ENCODE measurements at places on chromosomes 1 and 21.

- peak; percentile 4 for DNase-seq
Measured at GRCh38 chr1:34547046-34547674, 207.7 kb upstream of the GJB5 start.

GRCh38 chr1:37926038-37926924, 20.6 kb downstream of the INPP5B start:
- DNase-seq: peak; percentile 39

DNA sequence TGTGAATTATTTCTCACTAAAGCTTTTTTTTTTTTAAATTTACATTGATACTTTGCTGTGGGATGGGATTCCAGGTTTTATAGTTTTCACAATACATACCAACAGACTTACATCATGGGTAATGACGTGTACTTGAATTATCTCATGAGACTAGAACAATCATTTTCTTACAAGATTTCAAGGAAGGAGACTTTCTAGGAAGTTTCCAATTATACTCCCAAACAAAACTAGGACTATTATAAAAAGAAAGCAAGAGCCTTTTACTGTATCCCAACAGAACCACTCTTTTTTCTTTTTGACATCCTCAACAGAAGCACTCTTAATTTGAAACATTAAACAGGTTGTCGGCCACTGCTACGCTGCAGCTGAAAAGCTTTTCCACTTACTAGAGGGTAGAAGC, 48.7 kb downstream of the TESK2 start:
- no peak for DNase-seq

DNA sequence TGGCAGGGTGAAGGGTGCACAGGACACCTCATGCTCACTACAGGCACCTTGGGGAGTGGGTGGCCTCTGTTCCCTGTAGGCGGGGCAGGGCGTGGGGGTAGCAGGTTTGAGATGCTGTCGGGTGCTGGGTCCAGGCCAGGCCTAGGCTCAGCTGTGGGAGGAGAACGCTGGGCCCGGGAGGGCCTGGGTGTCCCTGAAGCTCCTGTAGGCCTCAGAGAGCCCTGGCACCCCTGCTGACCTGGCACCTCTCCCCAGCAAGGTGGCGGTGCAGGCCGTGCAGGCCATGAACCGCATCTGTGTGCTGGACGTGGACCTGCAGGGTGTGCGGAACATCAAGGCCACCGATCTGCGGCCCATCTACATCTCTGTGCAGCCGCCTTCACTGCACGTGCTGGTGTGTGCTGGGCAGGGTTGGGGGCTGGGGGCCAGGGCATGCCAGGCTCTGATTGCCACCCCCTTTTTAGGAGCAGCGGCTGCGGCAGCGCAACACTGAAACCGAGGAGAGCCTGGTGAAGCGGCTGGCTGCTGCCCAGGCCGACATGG, 2.5 kb upstream of the GJC2 start:
- DNase-seq: no peak

- no peak for DNase-seq
Measured at GRCh38 chr21:40976198-40977109, 129.5 kb upstream of the DSCAM start.

- no peak for DNase-seq
Measured at GRCh38 chr1:206700445-206701036, 15.8 kb downstream of the MAPKAPK2 start.

- no peak for DNase-seq
Measured at GRCh38 chr1:9352377-9353134, 59.9 kb downstream of the SPSB1 start.

- no peak for DNase-seq
Measured at GRCh38 chr1:239558991-239559390, 172.6 kb downstream of the CHRM3 start.

DNA sequence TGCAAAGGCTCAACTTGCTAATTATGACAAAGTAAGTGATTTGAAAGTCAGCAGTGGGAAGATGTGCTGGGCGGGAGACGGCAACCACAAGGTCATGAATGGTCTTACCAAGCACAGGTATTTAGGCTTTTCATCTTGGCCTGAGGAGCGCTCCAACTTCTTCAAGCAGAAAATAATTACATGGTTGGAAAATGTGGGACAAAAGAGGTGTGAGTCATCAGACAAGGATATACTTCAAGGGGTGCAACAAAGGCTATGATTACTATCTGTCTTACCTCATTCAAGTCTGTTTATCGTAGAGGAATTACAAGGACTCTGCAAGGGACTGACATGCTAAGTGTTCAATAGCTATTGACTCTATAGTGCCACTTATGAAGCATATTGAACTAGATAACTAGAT, 2005.7 kb downstream of the MRPL39 start:
- no peak for DNase-seq

GRCh38 chr1:41812051-41812450, 106.7 kb downstream of the HIVEP3 start:
- peak; percentile 85 for DNase-seq

GRCh38 chr1:16971341-16972188, 8.9 kb downstream of the MFAP2 start:
- no peak for DNase-seq

DNA sequence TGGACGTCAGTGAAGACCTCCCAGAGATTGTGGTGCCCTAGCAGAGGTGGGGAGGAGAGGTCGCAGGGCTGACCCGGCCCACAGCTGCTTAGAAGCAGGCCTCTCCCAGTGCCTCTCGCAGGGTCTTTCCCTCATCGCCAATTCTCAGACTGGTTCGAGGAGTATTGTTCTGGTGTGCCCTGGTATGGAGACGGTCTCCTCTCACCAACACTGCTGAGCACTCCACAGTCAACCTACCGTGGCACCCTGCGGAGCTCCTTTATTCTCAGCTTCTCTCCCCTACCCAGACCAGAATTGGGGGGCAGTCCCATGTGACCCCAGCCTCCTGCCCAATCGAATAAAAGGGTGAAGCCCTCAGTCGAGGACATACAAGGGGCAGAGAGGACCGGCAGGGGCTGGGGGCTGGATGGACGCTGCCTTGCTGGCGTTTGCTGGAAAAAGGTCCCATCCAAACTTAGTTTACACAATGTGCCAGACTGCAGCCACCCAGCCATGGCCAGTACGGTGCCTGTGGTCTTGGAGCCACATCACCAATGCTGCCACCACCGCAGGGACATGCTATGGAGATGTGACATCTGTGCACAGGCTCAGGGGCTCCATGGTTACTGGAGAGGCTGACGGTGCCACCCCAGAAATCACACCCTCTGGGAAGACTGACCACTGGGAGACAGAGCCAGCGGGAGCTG, 80.8 kb downstream of the STUM start:
- no peak for DNase-seq

- no peak for DNase-seq
Measured at GRCh38 chr1:11272544-11272831, 510 bp upstream of the UBIAD1 start.

DNA sequence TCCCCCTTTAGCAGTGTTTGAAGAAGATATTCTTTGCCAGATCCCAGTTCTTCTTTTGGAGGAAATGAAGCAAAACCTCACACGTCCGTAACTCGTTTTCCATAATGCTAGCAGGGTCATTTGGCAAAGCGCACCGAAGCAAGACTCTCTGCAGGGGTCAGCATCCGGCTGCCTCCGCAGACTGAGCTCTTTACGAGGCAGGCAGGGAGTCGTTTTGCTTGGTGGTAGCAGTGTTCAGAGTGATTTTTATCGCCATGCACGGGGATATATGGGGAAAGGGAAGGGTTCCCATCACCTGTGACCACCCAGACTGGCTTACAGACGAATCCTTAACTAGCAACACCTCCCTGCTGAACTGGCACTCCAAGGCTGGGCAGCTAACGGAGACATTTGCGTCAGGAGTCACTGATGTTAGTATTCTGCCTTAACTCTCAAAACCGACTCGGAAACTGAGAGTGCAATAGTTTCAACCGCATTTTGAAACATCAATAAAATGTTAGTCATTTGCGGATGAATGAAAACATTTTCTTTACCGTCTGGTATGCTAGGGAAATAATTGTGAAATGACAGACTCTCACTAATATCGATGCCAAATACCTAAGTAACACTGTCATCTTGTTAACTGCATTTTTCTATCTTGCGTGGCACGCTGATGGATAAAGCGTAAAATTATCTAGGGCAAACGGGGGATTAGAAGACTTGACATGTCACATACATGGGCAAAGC, 2.2 kb upstream of the NEGR1 start:
- no peak for DNase-seq

- DNase-seq: no peak
Measured at GRCh38 chr1:25618433-25618808, 1.8 kb downstream of the MAN1C1 start.

- DNase-seq: no peak
Measured at GRCh38 chr1:40059338-40059959, 18.9 kb downstream of the CAP1 start.

DNA sequence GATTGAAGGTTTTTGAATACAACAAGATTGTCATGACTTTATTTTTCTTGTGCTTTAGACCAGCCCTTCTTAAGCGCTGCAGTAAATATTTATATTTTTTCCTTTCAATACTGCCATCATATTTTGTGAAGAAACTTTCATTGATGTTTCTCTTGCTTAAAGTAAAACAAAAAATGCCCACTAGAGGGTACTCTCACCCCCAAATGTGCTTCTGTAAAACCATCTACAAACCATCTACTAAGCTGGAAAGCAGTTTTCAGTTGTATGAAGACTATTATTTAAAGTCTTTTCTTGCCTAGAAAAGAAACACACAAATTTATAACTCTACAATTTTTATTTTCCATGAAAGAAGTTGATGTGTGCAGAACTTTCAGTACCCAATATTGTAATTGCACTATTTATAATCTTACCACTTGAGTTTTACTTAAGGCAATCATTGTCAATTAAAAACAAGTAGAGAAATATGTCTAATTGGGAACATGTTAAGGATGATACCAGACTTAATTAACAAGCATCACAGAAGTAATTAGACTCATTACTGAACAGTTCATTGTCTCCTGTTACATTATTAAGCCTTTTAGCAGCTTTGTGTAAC, 10.7 kb downstream of the LEPR start:
- no peak for DNase-seq

DNA sequence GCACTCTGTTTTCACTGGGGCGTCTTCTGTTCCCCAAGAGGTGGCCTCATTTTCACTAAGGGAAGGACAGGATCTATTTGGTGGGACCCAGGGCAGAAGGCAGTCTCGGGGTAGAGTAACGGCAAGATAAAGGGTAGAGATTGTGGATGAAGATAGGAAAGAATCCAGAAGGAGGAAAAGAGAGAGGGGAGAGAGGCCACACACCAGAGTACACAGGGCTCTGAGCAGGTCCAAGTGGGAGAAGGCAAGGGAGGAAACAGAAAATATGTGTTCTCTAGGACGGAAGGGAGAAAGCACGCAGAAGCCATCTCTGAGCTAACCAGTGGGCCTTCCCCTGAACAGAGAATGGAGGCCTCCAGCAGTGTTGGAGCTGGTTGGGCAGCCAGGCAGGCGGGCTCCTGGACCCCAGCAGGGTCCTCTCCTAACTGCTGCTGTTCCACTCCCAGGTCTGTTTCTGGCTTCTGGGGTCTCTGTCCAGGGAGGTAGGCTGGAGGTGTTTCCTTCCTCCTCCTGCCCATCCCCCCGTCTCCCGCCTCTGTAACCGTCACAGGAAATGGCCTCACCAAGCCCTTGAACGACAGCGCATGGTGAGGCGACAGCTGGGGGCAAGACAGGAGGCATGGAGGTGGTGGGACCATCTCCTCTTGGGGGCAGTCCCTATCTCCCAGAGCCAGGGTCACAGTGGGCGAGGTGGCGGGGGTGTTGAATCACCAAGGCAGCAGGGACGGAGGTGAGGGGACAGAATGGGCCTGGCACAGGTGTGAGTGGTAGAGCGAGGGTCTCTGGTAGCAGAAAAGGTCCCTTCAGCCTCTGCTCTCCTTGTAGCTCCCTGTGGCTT, 649 bp downstream of the PTPN7 start:
- no peak for DNase-seq

- DNase-seq: no peak
Measured at GRCh38 chr1:66353257-66353656, 180.7 kb upstream of the SGIP1 start.

GRCh38 chr1:197768014-197768805, 7.1 kb downstream of the DENND1B start:
- DNase-seq: no peak

- DNase-seq: no peak
Measured at GRCh38 chr21:14699433-14700407, 153.6 kb upstream of the SAMSN1 start.

DNA sequence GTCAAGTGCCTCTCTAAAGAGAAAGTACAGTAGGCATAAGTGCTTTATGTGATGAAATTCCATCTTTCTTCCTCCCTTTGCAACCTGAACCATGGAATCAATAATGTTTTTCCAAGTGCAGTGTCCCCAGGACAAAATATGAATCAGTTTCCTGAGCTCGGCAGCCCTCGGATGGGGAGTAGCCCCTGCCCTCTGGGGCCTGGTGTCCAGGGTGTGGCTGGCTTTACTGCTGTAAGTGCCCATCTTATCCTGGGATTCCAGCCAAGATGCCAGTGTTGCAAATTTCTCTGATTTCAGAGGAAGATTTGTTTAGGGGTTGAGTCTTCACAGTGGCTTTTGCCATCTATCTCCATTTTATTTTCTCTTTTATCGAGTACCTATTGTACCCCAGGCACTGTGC, 40.5 kb upstream of the SRP9 start:
- no peak for DNase-seq

DNA sequence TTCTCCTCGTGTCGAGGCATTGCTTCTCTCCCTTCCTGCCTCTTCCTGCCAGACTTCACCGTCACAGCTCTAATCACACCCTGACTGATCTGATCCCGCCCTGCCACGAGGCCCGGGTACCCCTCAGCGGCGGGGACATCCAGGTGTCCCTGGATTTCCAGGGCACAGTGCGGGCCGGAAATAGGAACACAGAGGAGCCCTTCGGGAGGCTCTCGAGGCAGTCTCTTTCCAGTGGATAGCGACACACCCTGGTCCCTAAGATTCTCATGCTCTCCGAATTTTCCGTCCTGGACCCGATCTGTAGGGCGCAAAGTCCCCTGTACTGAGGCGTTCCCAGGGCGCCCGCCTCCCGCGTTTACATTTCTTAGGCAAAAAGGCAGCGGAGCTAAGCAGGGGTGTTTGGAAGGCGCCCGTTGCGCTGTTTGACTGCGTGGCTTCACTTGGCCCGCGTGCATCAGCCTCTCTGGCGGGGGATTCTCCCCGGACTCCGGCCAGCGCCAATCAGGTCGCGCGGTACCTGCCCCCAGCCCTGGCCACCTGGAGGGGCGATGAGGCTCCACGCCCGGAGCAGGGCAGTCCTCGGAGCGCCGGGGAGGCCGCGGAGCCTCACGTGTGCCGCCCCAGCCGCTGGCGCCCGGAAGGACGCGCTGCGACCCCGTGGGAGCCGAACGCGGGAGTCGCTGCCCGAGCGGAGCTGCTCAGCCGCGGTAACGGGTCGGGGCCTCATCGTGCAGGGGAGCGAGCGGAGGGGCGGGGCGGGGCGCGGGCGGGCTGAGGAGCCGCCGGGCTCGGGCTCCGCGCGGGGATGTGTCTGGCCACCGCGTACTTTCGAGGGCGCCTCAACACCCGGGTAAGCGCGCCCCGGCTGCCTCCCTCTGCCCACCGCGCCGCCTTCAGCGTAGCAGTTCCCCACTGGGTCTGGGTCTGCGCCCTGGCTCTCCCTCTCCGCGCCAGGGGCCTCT, at the start of gene FAM163A:
Gene FAM163A, plus strand, starts transcription at position 575 of the 962 bp plus-strand sequence. CDS start 69,807 bp downstream, outside the sequence.
- peak; percentile 38 for DNase-seq

GRCh38 chr1:48830715-48831114, 54.0 kb upstream of the BEND5 start:
- DNase-seq: no peak

All from T47D (cell line).